ENCODE measurements at places on chromosomes 2 and 18. TPM values are rescaled to one million over a fixed set of nuclear protein-coding genes. Genes with fewer than 3 reads are reported as not detected.

Gene DTNB
- total RNA-seq = 11.8 TPM

Gene ING5
- 14.1 TPM for total RNA-seq

Gene EMILIN2
- 16.3 TPM for total RNA-seq

Gene LHCGR
- not detected for total RNA-seq
